ENCODE measurements at places on chromosomes 4 and X. TPM values are rescaled to one million over a fixed set of nuclear protein-coding genes. Genes with fewer than 3 reads are reported as not detected.

DNA sequence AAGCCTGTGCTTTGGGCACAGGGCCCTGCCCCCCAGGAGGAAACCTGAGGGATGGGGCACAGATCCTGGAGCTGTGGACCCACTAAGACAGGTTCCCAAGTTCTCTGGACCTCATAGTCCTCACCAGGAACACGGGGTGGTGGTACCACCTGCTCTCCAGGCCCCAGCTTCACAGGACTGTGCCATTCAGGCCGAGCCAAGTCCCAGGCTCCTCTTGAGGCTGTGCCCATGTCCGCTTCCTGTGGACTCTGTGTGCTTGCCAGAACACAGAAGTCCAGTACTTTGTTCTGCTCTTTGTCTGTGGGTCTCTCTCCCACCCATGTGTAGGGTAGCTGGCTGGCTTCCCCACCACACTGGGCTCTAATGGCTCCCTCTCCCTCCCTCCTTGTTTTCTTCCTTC, 104.5 kb upstream of the PSAPL1 start:
- no peaks in the 10 kb centered on the region for H3K36me3 ChIP-seq
- H3K4me3 ChIP-seq: no peak overlapping the region
- no peaks in the 10 kb centered on the region for H3K27me3 ChIP-seq
- no peaks in the 10 kb centered on the region for H3K4me1 ChIP-seq

- no peak for DNase-seq
- H3K36me3 ChIP-seq: no peaks in the 10 kb centered on the region
- no peaks in the 10 kb centered on the region for H3K27me3 ChIP-seq
- peaks cover 21% of the 10 kb centered on the region for H3K4me1 ChIP-seq
These were observed 277.1 kb upstream of the DIAPH2 start for GRCh38 chrX:96407501-96407900.

GRCh38 chrX:10189317-10190268, 32.8 kb downstream of the CLCN4 start:
- no peaks in the 10 kb centered on the region for H3K36me3 ChIP-seq
- no peak overlapping the region for H3K27ac ChIP-seq
- DNase-seq: peak; percentile 83
- no peaks in the 10 kb centered on the region for H3K27me3 ChIP-seq
- H3K4me3 ChIP-seq: no peak overlapping the region

The GAGE12J gene
- not detected for total RNA-seq

- H3K4me1 ChIP-seq: no peaks in the 10 kb centered on the region
- DNase-seq: no peak
- no peaks in the 10 kb centered on the region for H3K27me3 ChIP-seq
- no peak overlapping the region for H3K27ac ChIP-seq
These were observed 141.8 kb upstream of the MSX1 start for GRCh38 chr4:4717692-4718091.

DNA sequence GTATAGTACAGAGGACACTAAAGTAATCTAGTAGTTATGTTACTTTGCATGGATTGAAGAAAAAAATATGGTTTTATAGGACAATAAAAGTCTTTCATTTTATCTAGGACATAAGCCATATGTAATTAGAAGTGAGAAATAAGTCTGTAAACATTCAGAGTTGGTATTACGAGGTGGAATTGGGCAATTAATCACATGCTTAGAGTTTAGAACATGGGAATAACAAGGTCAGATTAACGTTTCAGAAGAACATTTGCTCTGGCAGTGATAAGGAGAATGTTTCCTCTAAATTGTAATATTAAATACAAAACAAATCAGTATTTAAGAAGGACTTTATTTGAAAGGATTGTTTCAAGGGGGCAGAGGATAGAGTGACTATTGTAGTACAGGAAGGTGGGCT, 15.6 kb upstream of the SULT1E1 start:
- H3K27ac ChIP-seq: no peak overlapping the region
- no peak overlapping the region for H3K4me3 ChIP-seq
- no peaks in the 10 kb centered on the region for H3K27me3 ChIP-seq
- no peaks in the 10 kb centered on the region for H3K36me3 ChIP-seq
- DNase-seq: peak; percentile 17
- H3K4me1 ChIP-seq: no peaks in the 10 kb centered on the region

DNA sequence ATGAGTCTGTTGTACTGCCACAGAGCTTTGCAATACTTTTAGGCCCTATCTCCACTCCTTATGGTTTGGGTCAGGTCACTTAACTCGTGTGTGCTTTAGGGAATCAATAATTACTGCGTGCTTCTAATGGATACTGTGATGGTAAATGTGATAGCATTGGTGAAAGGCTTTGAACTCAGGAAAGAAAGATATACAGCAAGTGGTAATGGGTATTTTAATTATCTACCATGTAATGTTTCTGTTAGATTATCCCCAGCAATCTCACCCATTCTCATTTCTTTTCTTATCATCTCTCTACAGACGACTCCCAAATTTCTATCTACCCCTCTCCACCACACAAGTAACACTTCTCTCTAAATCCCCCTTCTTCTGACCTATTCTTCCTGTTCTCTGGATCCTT, 128.6 kb downstream of the GPC3 start:
- no peak overlapping the region for H3K4me3 ChIP-seq
- no peak for DNase-seq
- H3K36me3 ChIP-seq: no peaks in the 10 kb centered on the region
- no peaks in the 10 kb centered on the region for H3K27me3 ChIP-seq
- H3K4me1 ChIP-seq: no peaks in the 10 kb centered on the region

The DCAF4L1 gene
- not detected for total RNA-seq

GRCh38 chr4:48680848-48681568, 99.1 kb downstream of the FRYL start:
- no peaks in the 10 kb centered on the region for H3K36me3 ChIP-seq
- H3K27me3 ChIP-seq: no peaks in the 10 kb centered on the region
- no peak overlapping the region for H3K4me3 ChIP-seq
- DNase-seq: peak; percentile 81
- H3K4me1 ChIP-seq: peaks cover 9% of the 10 kb centered on the region
- H3K27ac ChIP-seq: peak overlapping the region; percentile 35

DNA sequence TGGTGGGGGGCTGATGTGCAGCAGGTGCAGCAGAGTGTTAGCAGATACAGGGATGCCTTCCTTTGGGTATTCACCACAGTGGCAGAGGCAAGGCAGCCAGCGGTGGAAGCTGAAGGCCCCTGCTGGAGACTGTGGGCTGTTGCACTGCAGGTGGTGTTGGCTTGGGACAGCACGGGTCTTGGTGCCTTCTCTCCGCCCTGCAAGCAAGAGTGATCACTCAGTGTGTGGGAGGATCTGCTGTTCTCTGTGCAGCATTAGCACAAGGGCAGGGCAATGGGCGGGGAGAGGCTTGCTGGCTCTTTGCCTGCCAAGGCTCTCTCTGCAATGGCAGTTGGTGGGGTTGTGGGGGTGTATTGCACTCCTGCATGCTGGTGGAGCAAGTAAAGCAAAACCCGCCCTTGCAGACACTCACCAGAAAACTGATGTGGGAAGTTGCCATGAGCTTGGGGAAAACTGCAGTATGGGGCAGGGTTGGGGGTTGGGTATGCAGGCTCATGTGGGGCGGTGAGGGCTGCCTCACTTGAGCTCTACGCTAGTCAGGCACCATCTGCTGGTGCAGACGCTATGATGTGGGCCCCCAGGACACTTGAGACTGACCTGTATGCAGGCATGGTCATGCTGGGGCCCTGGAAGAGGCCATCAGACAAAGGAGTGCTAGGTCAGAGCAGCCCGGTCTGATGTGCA, 820.8 kb upstream of the GRIA3 start:
- no peaks in the 10 kb centered on the region for H3K36me3 ChIP-seq
- DNase-seq: no peak
- H3K4me3 ChIP-seq: no peak overlapping the region
- no peaks in the 10 kb centered on the region for H3K27me3 ChIP-seq
- H3K4me1 ChIP-seq: no peaks in the 10 kb centered on the region

All from stomach (tissue), 19 donors.